EL (cell line): ENCODE measurements at places on chromosomes 7 and 10.

DNA sequence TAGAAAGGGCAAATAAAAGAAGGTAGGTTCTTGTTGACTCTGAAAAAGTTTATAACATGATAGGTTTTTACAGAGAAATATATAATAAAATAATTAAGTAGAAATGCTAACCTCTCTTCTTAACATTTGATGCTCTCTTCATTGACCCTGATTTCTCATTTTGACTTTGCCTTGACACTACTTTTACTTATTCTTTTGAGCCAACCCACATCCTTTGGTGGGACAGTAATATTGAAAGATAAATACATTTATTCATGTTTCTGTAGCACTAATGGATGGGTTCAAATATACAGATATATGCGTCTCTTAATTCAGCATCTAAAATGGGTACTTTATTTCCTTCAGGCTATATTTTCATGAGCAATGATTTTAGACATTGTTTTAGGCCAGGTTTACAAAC lies 34.4 kb downstream of the DDC start:
- no peak for DNase-seq

DNA sequence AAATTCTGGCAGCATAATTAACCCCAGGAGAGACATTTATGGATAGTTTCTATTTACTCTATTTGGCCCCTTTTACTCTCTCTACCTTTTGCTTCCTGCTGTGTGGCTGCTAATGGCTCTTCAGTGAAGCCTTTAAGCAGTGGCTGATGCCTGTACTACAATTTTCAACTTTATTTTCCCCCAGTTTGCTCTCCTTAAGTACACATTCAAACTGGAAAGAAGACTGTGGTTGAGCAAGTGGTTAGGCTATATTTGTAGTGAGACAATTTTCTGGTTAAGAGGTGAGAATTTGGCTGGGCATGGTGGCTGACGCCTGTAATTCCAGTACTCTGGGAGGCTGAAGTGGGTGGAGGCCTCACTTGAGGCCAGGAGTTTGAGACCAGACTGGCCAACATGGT lies 8.5 kb upstream of the RSBN1L start:
- DNase-seq, result no peak

DNA sequence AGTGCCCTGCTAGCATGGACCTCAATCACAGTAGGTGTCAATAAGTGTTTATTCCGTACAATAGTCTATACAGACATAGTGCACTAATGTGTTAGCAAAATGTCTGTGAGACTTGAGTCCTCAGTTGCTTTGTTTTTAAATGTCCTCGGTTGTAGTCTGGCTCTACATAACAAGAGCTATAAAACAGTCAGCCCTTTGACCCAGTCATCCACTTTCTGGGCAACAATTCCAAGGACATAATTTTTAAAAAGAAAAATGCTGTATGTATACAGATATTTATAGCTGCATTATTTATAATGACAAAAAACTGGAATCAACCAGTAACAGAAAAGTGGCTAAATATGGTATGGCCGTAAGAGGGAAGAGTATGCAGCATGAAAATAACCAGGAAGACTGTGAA lies 2.8 kb upstream of the PDLIM1 start:
- no peak for DNase-seq

- DNase-seq, result no peak
Observed at GRCh38 chr7:3922175-3922635, 621.2 kb downstream of the SDK1 start.

- no peak for DNase-seq
Observed at GRCh38 chr10:98632456-98633150, 185.9 kb upstream of the HPS1 start.

GRCh38 chr10:25843551-25844170 lies 90.4 kb upstream of the MYO3A start:
- DNase-seq, result no peak

GRCh38 chr10:1378473-1378872 lies 322.3 kb downstream of the WDR37 start:
- DNase-seq, result no peak
